ENCODE measurements at places on chromosomes 7 and 10. TPM values are rescaled to one million over a fixed set of nuclear protein-coding genes. Genes with fewer than 3 reads are reported as not detected.

DNA sequence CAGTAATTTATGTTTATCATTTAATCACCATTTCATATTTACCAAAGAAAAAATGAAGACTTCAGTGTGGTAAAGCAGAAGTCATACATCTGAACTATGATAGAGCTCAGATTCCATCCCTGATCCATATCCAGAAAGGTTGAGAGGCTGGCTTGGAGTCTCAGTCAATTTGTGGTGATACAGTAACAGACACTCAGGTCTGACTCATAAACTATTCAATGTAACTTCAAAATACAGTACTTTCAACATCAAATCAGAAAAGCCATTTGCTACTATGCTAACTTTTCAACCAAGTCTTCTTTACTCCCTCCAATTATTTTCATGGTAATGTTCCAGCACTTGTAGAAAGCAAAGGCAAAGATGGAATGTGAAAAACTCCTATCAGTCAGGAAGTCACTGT lies 190.4 kb downstream of the HDAC9 start:
- DNase-seq: no peak

GRCh38 chr7:135414850-135415439 lies 95.0 kb downstream of the CNOT4 start:
- no peak for DNase-seq

GRCh38 chr10:114548662-114549061 lies 109.4 kb downstream of the ABLIM1 start:
- DNase-seq: peak; percentile 17

DNA sequence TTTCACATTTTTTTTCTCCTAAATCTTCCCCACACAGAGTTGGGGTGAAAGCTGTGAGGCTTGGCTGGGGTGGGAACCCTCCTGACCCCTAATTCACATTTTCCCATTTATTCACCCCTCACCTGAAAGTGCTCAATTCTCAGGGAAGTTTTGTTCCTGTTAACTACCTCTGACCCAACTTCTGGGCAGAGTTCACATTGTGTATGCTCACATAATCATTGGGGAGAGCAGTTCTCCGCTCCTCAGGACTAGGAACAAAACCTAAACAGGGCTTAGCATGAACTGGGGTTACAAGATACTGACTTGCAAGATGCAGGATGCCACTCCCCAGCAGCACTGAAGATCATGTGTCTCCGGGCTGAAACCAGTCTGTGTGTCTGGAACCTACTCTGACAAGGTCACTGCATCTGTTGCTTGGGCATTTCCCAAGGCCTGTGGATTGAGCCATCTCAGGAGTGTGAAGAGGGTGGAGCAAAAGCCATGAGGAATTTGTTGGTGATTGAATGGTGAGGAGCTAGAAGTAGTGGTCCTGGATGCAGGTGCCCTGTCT lies 258.1 kb upstream of the IGFBP3 start:
- no peak for DNase-seq

DNA sequence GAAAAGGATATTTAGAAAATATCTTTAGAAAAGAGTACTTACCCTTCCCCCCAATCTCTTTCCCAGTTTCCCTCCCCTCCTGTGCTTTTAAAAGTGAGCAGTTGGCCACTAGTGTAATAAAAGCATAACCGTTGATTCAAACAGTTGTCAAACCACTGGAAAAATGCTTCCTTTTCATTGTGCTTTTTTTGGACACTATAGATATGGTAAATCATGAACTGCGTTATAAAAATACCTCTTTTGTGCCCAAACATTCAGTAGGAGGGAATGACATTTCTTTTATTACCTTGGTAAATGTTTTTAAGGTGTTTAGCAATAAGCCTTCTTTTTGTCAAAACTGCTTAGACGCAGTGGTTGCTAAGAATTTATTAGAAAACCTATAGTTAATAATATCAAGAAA lies 232.4 kb downstream of the SLC25A13 start:
- no peak for DNase-seq

GRCh38 chr10:125038637-125039036 lies 96.7 kb downstream of the ZRANB1 start:
- peak; percentile 46 for DNase-seq

DNA sequence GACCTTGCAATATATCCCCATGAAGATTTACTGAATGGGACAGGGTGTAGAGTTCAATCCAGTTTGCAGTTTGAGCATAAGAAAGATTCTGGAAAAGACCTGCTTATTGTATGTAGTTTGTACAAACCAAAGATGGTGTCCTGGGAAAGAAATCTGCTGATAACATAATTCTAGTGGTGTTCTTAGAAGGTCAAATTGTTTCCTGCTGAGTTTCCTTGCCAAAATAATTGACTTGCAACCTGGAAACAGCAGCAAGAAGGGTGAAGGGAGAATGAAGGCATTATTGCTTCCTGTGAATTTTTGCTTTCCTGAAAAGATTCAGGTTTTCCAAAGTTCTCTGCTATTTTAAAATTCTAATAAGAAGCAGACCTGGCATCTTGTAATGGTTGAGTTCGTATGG lies 222.9 kb downstream of the KIF20B start:
- no peak for DNase-seq

DNA sequence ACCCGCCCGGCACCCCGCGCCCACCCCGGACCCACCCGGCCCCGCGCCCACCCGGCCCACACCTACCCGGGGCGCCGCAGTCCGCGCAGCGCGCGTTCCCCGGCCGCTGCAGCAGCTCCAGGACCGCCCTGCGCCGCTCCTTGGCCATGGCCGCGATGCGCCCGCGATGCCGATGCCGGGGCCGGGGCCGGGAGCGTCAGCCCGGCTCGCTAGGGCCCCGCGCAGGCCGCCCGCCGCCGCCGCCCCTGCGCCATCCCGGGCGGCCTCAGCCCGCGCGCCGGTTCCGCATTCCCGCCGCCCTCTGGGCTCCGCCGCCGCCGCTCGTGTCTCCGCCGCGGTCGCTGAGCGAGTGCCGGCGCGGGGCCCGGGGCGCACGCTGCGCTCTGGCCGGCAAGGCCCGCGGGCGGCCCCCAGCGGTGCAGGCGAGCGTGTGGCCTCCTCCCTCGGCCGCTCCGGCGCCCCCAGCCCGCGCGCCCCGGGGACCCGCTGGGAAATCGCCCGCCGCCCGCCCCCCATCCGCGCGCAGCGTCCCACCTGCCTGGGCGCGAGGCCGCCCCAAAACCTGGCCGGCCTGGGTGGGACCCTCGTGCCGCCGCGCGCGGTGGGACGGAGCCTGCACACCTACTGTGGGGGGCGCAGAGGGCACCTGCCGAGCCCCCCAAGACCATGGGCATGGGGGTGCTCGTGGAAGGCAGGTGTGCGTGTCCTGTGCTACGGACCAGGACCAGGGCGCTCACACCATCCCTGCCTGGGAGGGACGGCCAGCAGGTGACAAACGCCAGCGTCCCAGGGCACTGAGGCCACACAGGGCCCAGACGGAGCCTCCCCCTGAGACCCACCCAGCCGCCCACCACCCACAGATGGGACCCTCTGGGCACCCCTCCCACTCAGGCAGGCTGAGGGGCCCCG lies at the start of gene ADAP1:
Gene ADAP1 (minus strand): TSS at position 351 of the 909 bp plus-strand sequence. CDS start 203 bp downstream, at position 148.
- no peak for DNase-seq

- peak; percentile 70 for DNase-seq
Observed at GRCh38 chr10:97454330-97455036, 8.5 kb downstream of the ZDHHC16 start.

DNA sequence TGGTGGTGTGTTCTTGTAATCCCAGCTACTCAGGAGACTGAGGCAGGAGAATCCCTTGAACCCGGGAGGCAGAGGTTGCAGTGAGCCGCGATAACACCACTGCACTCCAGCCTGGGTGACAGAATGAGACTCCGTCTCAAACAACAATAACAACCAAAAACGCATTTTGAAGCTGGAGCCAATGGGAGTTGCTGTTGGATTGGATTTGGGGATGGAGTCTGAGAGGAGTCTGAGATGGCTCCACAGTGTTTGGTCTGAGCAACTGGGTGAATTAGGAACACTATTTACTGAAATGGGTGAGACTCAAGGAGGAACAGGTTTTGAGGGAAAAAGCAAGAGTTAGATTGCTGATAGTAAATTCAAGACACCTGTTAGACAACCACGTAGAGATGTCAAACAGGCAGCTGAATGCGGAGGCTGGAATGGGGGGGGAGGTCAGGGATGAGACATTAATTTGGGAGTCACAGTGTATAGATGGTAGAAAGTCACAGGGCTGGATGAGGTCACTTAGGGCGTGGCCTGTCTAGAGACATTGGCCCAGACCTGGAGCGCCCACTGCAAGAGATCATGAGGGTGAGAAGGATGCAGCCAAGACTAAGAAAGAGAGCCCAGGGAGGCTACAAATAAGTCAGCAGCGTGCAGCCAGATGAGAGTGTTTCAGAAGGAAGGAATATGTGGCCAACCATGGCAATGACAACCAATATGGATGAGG lies 56.4 kb downstream of the CYCS start:
- no peak for DNase-seq

DNA sequence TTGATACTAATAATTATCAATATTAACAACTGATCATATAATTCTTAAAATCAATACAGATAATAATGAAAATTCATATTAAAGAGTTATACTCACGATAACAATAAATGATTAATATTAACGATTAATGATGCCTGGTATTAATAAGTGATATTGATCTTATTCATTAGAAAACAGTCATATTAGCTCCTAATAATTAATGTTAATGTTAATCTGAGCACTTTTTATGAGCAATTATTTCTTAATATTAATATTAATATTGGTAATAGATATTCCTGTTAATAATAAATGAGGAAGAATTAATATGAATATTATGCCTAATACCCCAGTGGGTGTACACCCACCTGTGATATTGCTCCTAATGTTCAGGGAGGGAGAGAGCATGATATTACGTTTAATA lies 23.6 kb downstream of the MEIG1 start:
- no peak for DNase-seq

DNA sequence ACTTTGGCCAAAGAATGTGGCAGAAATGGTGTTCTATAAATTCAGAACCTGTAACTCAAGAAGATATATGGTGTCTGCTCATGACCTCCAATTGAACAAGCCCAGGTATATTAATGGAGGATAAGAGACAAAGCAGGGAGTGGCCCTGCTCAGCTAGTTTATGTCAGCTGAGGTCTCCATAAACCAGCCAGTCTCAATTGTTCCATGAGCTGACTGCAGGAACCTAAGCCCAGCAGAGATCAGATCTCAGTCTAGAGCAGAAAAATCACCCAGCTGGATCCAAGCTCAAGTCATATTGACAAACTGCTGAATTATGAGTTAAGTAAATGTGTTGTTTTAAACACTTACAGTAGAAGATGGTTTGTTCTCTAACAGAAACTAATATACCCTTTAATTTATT lies 105.5 kb upstream of the SGCE start:
- no peak for DNase-seq

DNA sequence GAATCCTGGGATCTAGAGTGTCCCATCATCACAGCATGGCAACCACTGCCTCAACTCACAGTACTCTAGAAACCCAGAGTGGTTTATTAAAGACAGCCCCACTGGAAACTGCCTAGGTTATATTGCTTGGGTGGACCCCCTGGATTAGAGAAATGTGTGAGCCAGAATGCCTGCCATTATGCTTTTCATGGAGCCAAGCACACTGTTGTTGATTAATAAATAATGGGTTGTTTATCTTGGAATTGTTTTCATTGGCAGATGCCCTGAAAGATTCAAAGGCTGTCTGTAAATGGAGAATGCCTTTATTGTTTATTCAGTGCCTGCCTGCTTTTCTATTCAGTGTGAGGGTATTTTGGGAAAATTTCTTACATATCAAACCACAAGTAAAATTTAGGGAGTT lies 52.1 kb downstream of the GNAI1 start:
- DNase-seq: no peak

- DNase-seq: no peak
Observed at GRCh38 chr7:41437257-41438196, 265.4 kb downstream of the INHBA start.

- DNase-seq: no peak
Observed at GRCh38 chr10:69815104-69815503, 13.4 kb downstream of the COL13A1 start.

DNA sequence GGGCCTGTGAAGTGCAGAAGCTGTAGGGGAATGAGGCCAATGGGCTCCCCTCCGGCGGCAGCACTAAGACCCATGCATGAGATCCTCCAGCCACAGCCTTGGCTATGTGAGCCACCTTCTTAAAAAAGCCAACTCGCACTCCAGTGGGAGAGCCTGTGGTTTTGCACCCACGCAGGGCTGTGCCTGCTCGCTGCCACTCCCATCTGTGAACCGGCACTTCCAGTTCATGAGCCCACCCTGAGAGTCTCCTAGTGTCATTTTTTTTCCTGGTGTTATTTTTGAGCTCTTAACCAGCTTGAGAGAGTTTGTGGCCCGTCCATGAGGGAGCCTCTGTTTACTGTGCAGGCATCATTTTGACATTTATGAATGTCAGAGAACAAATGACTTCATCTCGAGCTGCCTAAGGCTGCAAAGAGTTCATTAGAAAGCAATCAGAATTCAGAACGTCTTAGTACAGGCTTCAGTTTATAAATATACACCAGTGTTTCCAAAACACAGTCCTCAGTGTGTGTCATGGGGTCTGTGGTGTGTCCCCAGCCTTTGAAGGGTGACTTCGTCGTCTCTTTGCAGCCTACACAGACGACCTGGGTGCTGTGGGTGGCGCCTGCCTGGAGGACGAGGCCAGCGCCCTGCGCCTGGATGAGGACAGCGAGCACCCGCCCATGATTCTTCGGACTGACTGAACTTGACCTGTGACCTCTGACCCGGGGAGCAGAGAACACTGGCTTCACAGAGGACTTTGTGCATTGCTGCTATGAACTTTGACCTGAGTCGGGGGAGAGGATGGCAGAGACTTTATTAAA lies 40.4 kb downstream of the WIPI2 start:
- no peak for DNase-seq

Gene FGFBP3
- total RNA-seq: 2.3 TPM

Gene CCDC146
- 21.4 TPM for total RNA-seq

Gene LRIT1
- 1.1 TPM for total RNA-seq

Gene EGR2
- total RNA-seq: 4.6 TPM

Gene FXYD4
- total RNA-seq: not detected

Gene SLC39A12
- total RNA-seq: not detected

Gene UCN3
- not detected for total RNA-seq

Gene LIPN
- total RNA-seq: not detected

Data from prostate gland (tissue), 2 donors.